ENCODE measurements at places on chromosomes 2 and 18. TPM values are rescaled to one million over a fixed set of nuclear protein-coding genes. Genes with fewer than 3 reads are reported as not detected.
A peak's percentile ranks its signal among the peaks of the same experiment; 100 is the strongest.

DNA sequence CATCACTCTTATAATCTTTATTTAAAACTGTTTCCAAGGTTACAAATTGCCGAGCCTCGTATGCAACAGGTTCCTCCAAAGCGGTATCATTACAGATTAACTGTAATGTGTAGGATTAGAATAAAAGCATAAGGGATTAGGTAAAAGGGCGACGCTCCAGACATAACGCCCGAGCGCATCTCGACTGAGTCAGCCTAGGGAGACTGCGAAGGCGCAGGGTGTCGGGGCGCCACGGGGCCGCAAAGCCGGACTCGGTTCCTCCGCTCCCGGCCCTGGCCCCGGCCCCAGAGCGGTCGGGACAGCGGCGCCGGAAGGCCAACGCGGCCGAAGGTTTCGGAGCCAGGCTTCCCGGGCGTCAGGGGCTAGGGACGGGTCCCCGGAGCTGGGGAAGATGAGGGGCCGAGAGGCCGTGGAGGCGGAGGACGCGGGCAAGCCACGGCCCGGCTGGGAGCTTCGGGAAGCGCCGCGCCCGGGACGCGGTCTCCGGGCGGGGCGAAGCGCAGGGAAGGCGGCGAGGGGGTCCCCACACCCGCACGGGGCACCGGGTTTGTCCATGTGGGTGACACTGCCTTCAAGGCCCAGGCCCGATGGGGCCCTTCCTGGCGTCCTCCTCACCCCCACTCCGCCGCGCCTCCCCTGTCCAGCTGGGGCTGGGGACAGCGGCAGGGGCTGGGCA lies 12.9 kb upstream of the SIX3 start:
- H3K27ac ChIP-seq = no peak overlapping the region
- H3K4me1 ChIP-seq = no peaks in the 10 kb centered on the region
- no peaks in the 10 kb centered on the region for H3K36me3 ChIP-seq
- H3K4me3 ChIP-seq = no peak overlapping the region
- peaks cover 32% of the 10 kb centered on the region for H3K27me3 ChIP-seq

The TSHZ1 gene
- 2.6 TPM for polyA plus RNA-seq

DNA sequence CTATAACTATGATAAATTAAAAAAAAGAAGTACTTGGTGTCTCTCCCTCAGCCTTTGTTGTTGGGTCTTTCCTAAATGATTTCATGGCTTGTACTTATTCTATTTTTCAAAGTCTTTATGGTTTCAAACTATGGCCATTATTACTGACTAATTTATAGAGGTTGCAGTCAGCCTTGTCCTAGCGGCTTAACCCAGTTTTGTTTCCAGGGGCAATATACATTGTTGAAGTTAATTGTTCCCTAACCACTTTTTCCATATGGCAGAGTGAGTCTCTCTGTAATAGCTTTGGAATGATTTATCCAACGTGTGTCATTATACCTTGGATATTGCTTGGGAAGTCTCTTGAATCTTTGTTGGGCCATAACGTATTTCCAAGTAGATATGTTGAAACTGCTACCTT lies 408.8 kb downstream of the HRH4 start:
- no peaks in the 10 kb centered on the region for H3K27me3 ChIP-seq
- no peaks in the 10 kb centered on the region for H3K4me1 ChIP-seq
- DNase-seq = no peak
- no peak overlapping the region for H3K4me3 ChIP-seq
- H3K36me3 ChIP-seq = no peaks in the 10 kb centered on the region

The CYTIP gene
- not detected for polyA plus RNA-seq

GRCh38 chr2:181371782-181372645 lies 85.2 kb upstream of the ITGA4 start:
- H3K27ac ChIP-seq = peak overlapping the region; percentile 39
- H3K36me3 ChIP-seq = no peaks in the 10 kb centered on the region
- no peaks in the 10 kb centered on the region for H3K27me3 ChIP-seq
- H3K4me3 ChIP-seq = no peak overlapping the region

The NT5DC4 gene
- polyA plus RNA-seq = not detected

DNA sequence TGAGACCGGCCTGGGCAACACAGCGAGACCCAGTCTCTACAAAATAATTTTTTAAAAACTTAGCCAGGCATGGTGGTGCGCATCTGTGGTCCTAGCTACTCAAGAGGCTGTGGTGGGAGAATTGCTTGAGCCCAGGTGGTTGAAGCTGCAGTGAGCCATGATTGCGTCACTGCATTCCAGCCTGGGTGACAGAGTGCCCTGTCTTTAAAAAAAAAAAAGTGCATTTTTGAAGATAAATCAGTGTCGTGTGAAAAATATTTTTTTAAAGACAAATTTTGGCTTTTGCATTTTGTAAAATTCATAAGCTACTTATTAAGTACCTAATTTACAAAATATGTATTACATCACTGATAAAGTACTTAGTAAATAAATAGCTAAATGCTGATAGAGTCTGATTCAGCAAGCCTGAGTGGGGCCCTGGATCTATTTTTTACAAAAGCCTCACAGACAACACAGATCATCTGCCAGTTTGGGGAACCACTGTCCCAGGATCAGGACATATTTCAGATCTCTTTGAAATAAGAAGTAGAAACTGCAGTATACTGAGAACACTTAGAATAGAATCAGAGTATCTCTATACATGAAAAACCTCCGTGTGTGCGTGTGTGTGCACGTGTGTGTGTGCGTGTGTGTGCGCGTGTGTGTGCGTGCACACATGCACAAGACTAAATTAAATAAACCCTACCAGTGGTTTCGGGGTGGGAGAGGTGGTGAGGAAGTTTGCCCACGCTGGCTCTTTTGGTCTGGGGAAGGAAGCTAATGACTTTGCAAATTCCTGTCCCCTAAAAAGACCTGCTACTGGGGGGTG lies 61.6 kb downstream of the AAK1 start:
- H3K4me3 ChIP-seq = no peak overlapping the region
- H3K4me1 ChIP-seq = peaks cover 16% of the 10 kb centered on the region
- no peak overlapping the region for H3K27ac ChIP-seq
- no peaks in the 10 kb centered on the region for H3K27me3 ChIP-seq

DNA sequence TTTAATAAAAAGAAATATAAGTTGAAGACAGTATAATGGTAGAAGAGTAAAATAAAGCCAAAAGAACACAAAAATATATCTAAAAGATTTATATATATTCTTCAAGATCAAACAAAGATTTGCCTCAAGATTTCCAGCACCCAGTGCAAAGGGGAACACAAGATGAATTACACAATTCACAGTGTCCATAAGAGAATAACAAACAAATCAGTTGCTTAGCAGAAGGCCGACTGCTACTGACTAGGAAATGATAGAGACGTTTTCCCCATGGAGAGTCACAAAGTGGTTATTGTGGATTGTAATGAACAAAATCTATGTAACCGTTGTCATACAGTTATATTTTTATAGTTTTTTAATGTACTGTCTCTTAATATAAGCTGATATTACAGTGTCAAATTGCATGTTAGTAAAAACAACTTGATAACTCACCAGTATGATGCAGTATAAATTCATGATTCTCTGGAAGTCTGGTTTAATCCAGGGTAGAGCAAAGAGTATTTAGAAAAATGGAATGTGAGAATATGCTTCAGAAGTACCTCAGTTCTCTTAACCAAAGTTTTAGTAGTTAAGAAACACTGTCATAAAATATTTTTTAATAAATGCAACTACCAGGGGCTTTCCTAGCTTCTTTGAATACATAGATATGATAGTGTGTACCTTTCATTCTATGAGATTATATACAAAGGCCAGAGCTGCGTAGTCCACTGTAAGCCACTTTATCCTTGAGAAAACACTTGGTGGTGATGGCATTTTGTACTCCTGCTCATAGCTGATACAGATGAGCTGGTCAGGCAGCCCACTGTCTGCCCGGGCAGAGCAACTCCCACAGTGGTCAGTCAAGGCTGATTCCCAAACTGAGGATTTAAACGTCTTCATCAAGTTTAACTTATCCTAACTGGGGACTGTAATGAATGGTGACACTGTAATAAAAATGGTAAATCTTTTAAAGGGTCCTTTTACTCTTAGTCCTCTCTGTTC lies 180.5 kb upstream of the DTNA start:
- H3K36me3 ChIP-seq = no peaks in the 10 kb centered on the region
- no peaks in the 10 kb centered on the region for H3K4me1 ChIP-seq
- DNase-seq = no peak
- no peaks in the 10 kb centered on the region for H3K27me3 ChIP-seq

DNA sequence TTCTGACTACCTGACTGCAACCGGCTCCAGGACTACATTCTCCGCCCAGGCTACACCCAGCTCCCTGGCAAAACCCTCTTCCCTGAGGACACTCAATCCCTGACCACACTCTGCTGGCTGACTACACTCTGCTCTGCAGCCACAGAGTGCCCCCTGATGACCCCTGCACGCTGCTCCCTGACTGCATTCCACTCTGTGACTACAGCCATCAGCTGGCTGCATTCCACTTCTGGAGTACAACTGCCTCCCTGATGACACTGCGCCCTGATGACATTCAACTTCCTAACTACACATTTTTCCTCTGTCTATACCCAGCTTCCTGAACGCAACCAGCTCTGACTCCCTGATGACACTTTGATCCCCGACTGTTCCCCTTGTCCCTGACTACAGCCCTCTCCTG lies 71.3 kb upstream of the NRXN1 start:
- H3K36me3 ChIP-seq = no peaks in the 10 kb centered on the region
- H3K4me1 ChIP-seq = no peaks in the 10 kb centered on the region
- no peaks in the 10 kb centered on the region for H3K27me3 ChIP-seq
- H3K27ac ChIP-seq = no peak overlapping the region
- peak; percentile 2 for DNase-seq
- no peak overlapping the region for H3K4me3 ChIP-seq

The LIMS4 gene
- polyA plus RNA-seq = 10.7 TPM

- DNase-seq = no peak
- no peaks in the 10 kb centered on the region for H3K27me3 ChIP-seq
- H3K4me3 ChIP-seq = no peak overlapping the region
- H3K4me1 ChIP-seq = no peaks in the 10 kb centered on the region
These were observed 97.6 kb upstream of the MAP3K20 start for GRCh38 chr2:172978063-172978383.

The ST6GAL2 gene
- polyA plus RNA-seq = 0.58 TPM

The MAL gene
- polyA plus RNA-seq = not detected

- peaks cover 3% of the 10 kb centered on the region for H3K4me1 ChIP-seq
- H3K36me3 ChIP-seq = no peaks in the 10 kb centered on the region
- no peak overlapping the region for H3K4me3 ChIP-seq
- peak; percentile 56 for DNase-seq
These were observed 24.7 kb upstream of the PNPT1 start for GRCh38 chr2:55718165-55719008.

DNA sequence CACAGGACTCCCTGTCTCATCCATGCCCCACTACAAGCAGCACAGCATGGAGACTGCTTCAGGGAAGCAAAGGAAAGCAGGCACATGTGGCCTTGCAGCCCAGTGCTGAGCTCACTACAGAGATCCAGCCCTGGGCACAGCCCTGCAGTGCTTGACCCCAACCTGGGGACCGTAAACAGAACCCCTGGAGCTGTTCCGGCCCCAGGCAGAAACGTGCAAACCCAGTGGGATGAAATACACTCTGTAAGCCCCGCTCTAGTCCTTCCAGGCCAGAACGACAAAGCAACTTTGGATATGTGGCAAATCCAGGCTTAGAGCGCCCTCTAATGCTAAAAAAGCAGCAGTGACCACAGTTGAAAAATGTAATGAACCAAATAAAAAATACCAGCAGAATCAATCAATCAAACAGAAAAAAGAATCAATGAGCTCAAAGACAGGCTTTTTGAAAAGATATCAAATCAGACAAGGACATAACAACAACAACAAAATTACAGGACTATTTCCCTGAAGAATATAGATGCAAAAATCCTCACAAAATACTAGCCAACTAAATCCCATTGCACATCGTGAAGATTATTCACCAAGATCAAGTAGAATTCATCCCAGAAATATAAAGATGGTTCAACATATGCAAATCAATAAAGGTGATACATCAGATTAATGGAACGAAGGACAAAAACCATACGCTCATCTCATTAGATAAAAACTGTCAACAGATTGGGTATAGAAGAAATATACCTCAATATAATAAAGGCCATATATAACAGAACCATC lies 45.6 kb downstream of the ZNF519 start:
- H3K27ac ChIP-seq = no peak overlapping the region
- H3K27me3 ChIP-seq = no peaks in the 10 kb centered on the region
- no peaks in the 10 kb centered on the region for H3K36me3 ChIP-seq
- H3K4me1 ChIP-seq = peaks cover 3% of the 10 kb centered on the region

- H3K27me3 ChIP-seq = no peaks in the 10 kb centered on the region
- no peak overlapping the region for H3K4me3 ChIP-seq
- peaks cover 10% of the 10 kb centered on the region for H3K4me1 ChIP-seq
- H3K36me3 ChIP-seq = no peaks in the 10 kb centered on the region
These were observed 210.9 kb upstream of the PKDCC start for GRCh38 chr2:41836948-41837347.

The LCT gene
- not detected for polyA plus RNA-seq

DNA sequence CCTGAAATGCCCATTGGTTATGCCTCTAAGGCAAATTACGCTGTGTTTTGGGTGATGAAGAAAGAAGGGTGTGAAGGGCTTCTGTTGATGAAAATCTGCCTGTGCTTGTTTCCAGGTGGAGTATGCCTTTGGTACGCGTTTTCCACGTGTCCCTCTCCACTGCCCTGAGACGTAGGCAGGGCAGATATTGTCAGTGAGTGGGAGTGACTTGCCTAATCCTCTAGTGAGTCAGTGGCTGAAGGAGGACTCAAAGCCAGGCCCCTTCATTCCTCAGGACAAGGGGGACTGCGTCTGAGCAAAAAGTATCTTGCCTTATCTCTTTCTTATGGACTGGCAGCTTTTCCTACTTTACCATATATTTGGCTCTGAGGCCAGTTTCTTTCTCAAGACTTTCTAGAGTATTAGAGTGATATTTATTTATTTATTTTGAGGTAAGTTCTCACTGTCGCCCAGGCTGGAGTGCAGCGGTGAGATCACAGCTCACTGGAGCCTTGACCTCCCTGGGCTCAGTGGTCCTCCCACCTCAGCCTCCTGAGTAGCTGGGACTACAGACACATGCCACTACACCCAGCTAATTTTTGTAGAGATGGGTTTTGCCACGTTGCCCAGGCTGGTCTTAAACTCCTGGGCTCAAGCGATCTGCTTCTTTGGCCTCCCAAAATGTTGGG lies 10.2 kb downstream of the RALB start:
- no peak for DNase-seq
- H3K4me3 ChIP-seq = no peak overlapping the region
- no peak overlapping the region for H3K27ac ChIP-seq
- no peaks in the 10 kb centered on the region for H3K4me1 ChIP-seq
- no peaks in the 10 kb centered on the region for H3K36me3 ChIP-seq

DNA sequence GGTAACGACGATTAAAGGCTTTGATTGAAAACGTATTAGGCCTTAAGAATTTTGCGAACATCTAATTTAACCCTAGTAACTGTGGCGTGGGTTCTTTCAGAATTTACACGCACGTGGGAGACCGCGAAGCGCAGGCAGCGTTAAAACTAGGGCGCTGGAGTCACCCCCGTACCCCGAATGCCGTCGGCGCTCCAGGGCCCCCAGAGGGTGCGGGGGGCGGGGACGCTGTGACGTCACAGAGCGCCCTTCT lies 673 bp upstream of the SMCHD1 start:
- peaks cover 6% of the 10 kb centered on the region for H3K4me1 ChIP-seq
- H3K4me3 ChIP-seq = peak overlapping the region; percentile 95
- no peak for DNase-seq
- H3K27ac ChIP-seq = peak overlapping the region; percentile 91

The KRTCAP3 gene
- 3.6 TPM for polyA plus RNA-seq
